Activated CD4-positive, alpha-beta T cell treated with anti-CD3 and anti-CD28 coated beads, Interleukin-2, amount 10 ng/mL, durations not matched to agents 7 days and 5 days (primary cell): ENCODE measurements at places on chromosomes 3 and 15. TPM values are rescaled to one million over a fixed set of nuclear protein-coding genes. Genes with fewer than 3 reads are reported as not detected.

Gene CD96
- 271 TPM for total RNA-seq

Gene CCR9
- total RNA-seq: not detected

Gene SCAANT1
- not detected for total RNA-seq

Gene COLQ
- total RNA-seq: 4.3 TPM

Gene LRRN1
- 0.46 TPM for total RNA-seq

Gene GRK7
- not detected for total RNA-seq

Gene SPESP1
- total RNA-seq: 0.50 TPM

Gene LINGO1
- total RNA-seq: not detected

Gene ACAN
- total RNA-seq: not detected

Gene HHLA2
- total RNA-seq: 1.4 TPM

Gene LIPC
- total RNA-seq: 1.5 TPM

Gene TADA3
- total RNA-seq: 77.6 TPM

Gene TM4SF1
- total RNA-seq: not detected

Gene PIF1
- total RNA-seq: 56.8 TPM

Gene CCDC39
- total RNA-seq: not detected

Gene TEX55
- total RNA-seq: not detected

Gene MYLK
- 0.06 TPM for total RNA-seq

Gene AHSG
- not detected for total RNA-seq

Gene IL17RB
- 2.9 TPM for total RNA-seq

Gene EPM2AIP1
- 21.3 TPM for total RNA-seq

Gene SOX2
- not detected for total RNA-seq

Gene CHRM5
- total RNA-seq: not detected

Gene CNTN4
- not detected for total RNA-seq

Gene PARL
- 40.7 TPM for total RNA-seq

Gene CHRNA3
- not detected for total RNA-seq

Gene MYH15
- 0.21 TPM for total RNA-seq

Gene VWA5B2
- total RNA-seq: not detected

Gene NLGN1
- not detected for total RNA-seq

Gene ESYT3
- total RNA-seq: 0.44 TPM

Gene TRIM71
- total RNA-seq: not detected

Gene INO80
- 24.5 TPM for total RNA-seq

Gene TRH
- total RNA-seq: not detected

Gene DZIP1L
- total RNA-seq: 0.37 TPM

Gene NECTIN3
- total RNA-seq: 4.8 TPM

Gene HTR3E
- not detected for total RNA-seq

Gene ZNF385D
- total RNA-seq: not detected

Gene GREM1
- total RNA-seq: not detected

Gene ASB14
- not detected for total RNA-seq

Gene CAMP
- total RNA-seq: not detected

Gene AMIGO3
- 0.30 TPM for total RNA-seq

Gene PLSCR5
- total RNA-seq: not detected

Gene CIB2
- total RNA-seq: 0.55 TPM

Gene GCSAM
- total RNA-seq: 9.3 TPM
